ENCODE measurements at places on chromosomes 16 and 17. TPM values are rescaled to one million over a fixed set of nuclear protein-coding genes. Genes with fewer than 3 reads are reported as not detected.

TP53 gene
- 14.0 TPM for total RNA-seq

MMP2 gene
- 168 TPM for total RNA-seq

CPNE7 gene
- 0.41 TPM for total RNA-seq

HOXB1 gene
- not detected for total RNA-seq

CPHXL2 gene
- not detected for total RNA-seq

KATNIP gene
- total RNA-seq = 15.1 TPM

- no peak overlapping the region for H3K27ac ChIP-seq
- no peak overlapping the region for H3K4me3 ChIP-seq
- DNase-seq = no peak
- no peaks in the 10 kb centered on the region for H3K4me1 ChIP-seq
- no peaks in the 10 kb centered on the region for H3K36me3 ChIP-seq
- H3K27me3 ChIP-seq = no peaks in the 10 kb centered on the region
Observed at GRCh38 chr17:72146371-72146770, 25.6 kb downstream of the SOX9 start.

DNA sequence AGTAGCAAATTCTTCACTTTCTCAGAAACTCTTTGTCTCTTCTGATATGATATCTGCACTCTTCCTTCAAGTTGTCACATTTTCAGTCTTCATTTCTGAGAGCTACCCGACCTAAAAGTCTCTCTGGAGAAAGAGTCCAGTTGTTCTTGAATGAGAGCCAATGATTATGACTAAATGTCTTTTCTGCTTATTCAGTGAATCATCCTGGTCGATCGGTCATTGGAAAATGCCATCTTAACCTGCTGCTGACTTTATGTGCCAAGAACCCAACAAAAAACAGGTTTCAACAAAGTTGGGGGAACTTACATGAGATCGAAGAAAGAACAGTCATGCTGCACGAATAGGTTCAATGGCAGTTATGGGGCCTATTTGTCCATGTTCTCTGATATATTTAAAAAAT, 15.9 kb downstream of the SOX9 start:
- H3K27ac ChIP-seq = no peak overlapping the region
- no peak for DNase-seq
- H3K4me1 ChIP-seq = no peaks in the 10 kb centered on the region
- no peaks in the 10 kb centered on the region for H3K36me3 ChIP-seq
- H3K27me3 ChIP-seq = no peaks in the 10 kb centered on the region

DNA sequence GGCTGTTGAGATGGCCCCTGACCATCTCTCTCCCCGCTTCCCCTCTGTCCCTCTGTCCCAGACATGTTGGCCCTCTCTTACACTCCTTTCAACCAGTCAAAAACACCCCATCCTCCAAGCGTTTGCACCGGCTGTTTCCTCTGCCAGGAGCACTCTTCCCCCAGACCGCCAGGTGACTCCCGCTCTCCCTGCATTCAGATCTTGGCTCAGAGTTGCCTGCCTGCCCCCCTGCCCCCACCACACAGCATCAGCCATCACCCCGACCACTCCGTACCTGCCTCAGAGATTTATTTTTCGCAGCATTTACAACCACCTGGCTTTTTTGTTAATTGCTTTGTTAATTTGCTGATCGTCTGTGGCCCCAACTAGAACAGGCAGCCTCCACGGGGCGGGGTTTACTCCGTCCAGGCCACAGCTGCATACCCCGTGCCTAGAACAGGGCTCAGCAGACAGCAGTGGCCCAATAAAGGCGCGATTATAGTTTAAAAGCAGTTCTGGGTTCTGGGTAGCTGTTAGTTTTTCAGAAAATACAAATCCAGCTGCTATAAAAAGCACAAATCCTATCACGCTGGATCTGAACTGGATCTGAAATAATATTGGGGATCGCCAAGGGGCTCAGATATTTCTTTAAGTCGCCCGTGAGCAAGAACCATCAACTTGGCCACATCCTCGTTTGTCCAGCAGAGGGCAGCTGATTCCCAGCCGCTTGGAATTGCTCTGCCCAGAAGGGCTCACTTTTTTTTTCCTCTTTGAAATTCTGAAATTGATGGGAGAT, 173.6 kb downstream of the IRF8 start:
- no peaks in the 10 kb centered on the region for H3K36me3 ChIP-seq
- H3K27me3 ChIP-seq = no peaks in the 10 kb centered on the region
- H3K27ac ChIP-seq = no peak overlapping the region

- no peak overlapping the region for H3K4me3 ChIP-seq
- H3K27me3 ChIP-seq = no peaks in the 10 kb centered on the region
- peaks cover 56% of the 10 kb centered on the region for H3K36me3 ChIP-seq
- H3K4me1 ChIP-seq = no peaks in the 10 kb centered on the region
- H3K27ac ChIP-seq = no peak overlapping the region
Observed at GRCh38 chr16:8634991-8635736, 13.7 kb downstream of the METTL22 start.

DNA sequence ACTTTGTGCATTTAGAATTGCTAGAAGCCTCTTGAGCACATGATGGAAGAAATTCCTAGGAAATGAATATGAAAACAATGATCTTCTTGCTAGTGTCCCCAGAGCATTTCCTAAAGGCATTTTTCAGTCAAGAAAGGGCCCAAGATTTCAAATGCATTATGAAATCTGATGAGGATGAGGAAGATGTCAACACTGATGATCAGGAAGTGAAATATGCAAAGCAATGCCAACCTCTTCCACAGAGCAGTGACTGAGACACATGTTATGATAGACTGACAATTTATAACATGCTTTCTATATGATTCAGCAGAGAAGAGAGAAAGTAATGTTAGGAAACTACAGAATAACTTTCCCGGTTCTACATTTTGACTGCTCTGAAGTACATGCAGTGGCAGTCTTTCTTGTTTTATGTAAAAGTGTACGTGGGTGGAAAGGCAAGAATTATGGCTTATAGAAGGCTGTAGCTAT, 859.1 kb upstream of the GOT2 start:
- H3K27me3 ChIP-seq = no peaks in the 10 kb centered on the region
- DNase-seq = no peak
- no peak overlapping the region for H3K27ac ChIP-seq
- H3K4me1 ChIP-seq = peaks cover 4% of the 10 kb centered on the region

- no peaks in the 10 kb centered on the region for H3K27me3 ChIP-seq
- no peak overlapping the region for H3K27ac ChIP-seq
- H3K4me1 ChIP-seq = no peaks in the 10 kb centered on the region
Observed at GRCh38 chr16:26809461-26809860, 257.3 kb upstream of the C16orf82 start.

- no peak overlapping the region for H3K27ac ChIP-seq
- no peak for DNase-seq
- no peaks in the 10 kb centered on the region for H3K4me1 ChIP-seq
- no peak overlapping the region for H3K4me3 ChIP-seq
- no peaks in the 10 kb centered on the region for H3K27me3 ChIP-seq
Observed at GRCh38 chr17:69246726-69247375, 18.2 kb upstream of the ABCA10 start.

- H3K4me3 ChIP-seq = no peak overlapping the region
- H3K4me1 ChIP-seq = no peaks in the 10 kb centered on the region
- no peak overlapping the region for H3K27ac ChIP-seq
- DNase-seq = no peak
Observed at GRCh38 chr16:9169094-9169493, 77.7 kb downstream of the HAPSTR1 start.

GRCh38 chr16:64375391-64375980, 746.4 kb downstream of the CDH11 start:
- H3K36me3 ChIP-seq = no peaks in the 10 kb centered on the region
- H3K27me3 ChIP-seq = no peaks in the 10 kb centered on the region

GRCh38 chr17:63113167-63113566, 147.1 kb downstream of the TANC2 start:
- no peak for DNase-seq
- no peak overlapping the region for H3K4me3 ChIP-seq
- no peaks in the 10 kb centered on the region for H3K36me3 ChIP-seq
- no peak overlapping the region for H3K27ac ChIP-seq
- no peaks in the 10 kb centered on the region for H3K27me3 ChIP-seq

DNA sequence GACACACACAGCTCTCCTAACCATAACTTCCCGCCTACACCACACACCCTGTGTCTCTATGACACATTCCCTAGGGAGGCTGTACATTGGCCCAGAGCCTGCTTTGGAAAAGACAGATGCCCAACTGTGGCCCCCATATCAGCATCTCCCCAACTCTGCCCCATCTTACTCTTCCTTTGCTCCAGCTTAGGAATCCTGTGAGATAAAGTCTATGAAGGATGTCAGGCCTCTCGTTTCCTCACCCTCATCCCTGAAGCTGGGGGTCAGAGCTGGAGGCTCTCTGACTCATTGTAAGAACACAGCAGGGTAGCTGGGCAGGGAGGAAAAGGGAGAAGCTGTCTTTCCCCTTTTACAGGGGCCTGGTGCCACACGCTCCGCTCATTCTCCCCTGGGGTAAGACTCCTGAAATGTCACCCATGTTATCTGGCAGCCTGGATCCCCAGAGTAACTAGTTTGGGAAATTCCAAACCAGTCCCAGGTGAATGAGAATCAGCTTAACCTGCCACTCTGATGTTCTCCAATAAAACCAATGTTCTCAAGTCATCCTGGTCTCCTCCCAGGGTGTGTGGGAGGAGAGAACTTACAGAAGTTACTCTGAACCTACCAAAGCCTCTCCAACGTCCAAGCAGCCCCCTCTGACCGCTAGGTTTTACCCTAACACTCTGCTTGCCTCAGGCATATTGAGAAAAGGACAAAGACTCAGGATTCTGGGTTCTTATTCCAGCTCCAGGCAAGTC, 2.8 kb downstream of the RAPGEFL1 start:
- H3K27ac ChIP-seq = no peak overlapping the region
- peaks cover 20% of the 10 kb centered on the region for H3K4me1 ChIP-seq

GRCh38 chr16:56589141-56590039, at the start of gene MT3:
MT3 (plus strand) TSS chr16:56589528; CDS start chr16:56589591, 63 bp downstream.
- H3K36me3 ChIP-seq = no peaks in the 10 kb centered on the region
- peaks cover 10% of the 10 kb centered on the region for H3K4me1 ChIP-seq
- peaks cover 9% of the 10 kb centered on the region for H3K27me3 ChIP-seq
- H3K4me3 ChIP-seq = peak within 1 kb of the TSS; percentile 48

DNA sequence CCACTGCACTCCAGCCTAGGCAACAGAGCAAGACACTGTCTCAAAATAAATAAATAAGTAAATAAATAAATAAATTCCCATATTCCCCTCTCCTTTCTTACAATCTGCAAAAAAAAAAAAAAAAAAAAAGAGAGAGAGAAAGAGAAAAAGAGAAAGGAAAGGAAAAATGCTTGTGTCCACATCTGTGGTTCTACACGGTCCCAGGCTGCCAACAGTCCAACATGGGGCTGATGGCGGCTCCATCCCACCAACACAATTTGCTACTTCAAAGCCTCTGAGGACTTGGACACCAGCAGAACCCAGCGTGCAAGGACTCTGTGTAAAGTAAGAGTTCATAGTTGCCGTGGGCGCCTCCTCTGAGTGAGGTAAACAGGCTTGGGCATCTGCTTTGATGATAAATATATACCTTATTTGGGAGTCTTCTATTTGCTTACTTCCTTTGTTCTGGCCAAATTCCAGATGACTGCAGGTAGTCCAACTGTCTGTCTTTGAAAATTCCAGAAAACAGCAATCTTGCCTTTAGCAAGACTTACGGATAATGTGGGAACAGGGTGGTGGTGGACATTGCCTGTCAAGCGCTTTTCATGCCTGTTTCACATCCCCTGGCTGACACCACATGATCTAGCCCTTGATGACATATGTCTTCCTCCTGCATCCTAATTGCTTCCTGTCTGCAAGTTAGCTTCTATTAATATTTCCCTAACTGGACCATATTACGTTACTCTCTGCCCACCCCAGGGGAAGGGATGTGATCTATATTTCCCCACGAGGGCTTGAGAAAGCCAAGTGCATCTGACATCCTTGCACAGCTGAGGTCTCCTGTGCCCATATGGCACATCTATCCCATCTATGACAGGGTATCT, 10.1 kb downstream of the LITAF start:
- H3K27me3 ChIP-seq = no peaks in the 10 kb centered on the region
- H3K4me3 ChIP-seq = no peak overlapping the region
- no peaks in the 10 kb centered on the region for H3K36me3 ChIP-seq
- DNase-seq = no peak
- H3K4me1 ChIP-seq = no peaks in the 10 kb centered on the region
- no peak overlapping the region for H3K27ac ChIP-seq

DNA sequence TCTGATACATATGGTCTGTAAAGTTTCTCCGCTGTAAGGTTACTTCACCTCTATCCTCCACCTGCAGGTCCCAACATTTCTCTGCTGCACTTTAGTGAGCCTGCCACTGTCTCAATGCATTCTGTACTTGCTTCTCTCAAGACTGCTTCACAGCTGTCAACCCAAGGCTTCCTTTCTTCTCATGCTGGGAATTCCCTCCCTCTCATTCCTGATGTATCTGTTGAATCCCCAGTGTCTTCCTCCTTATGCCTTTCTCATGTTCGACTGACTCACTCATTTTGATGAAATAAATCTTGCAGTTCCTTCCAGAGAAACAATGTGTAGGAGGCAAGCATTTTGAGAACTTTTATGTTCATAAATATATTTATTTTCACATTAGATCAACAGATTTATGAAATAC, 288.3 kb downstream of the CNTNAP4 start:
- H3K27me3 ChIP-seq = no peaks in the 10 kb centered on the region
- H3K4me1 ChIP-seq = no peaks in the 10 kb centered on the region
- no peak for DNase-seq
- H3K4me3 ChIP-seq = no peak overlapping the region

GRCh38 chr16:89918453-89919347, at the start of gene MC1R:
MC1R (plus strand) TSS chr16:89918862; CDS start chr16:89919259, 397 bp downstream.
- peak within 1 kb of the TSS; percentile 43 for H3K27ac ChIP-seq

DNA sequence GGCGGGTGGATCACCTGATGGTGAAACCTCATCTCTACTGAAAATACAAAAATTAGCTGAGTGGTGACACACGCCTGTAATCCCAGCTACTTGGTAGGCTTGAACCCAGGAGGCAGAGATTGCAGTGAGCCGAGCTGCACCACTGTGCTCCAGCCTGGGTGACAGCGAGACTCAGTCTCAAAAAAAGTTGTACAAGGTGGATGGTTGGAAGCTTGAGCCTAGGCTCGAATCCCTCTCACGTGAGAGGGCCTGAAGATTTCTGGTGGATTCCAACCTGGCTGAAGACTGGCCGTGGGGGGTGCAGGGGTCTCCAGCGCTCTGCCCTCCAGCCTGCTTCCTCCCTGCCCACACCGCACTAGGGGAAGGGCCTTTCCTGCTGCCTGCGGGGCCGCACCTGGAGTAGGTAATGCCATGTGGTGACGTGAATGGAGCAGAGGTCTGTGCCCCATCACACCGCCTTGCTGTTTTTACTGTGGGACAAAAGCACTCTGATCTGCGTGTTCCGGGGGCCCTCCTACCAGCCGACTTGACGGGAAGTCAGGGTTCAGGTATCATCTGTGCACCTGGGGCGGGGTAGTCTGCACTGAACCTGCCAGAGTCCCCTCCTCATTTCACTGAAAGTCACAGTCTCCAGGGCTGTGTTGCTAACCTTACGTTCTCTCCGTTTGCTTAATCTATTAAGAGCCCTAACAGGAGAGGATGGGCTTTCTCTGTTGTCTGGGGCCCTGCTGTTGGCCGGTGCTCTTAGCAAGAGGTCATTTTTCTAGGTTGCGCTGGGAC, 4.2 kb downstream of the RPL13 start:
- no peak overlapping the region for H3K27ac ChIP-seq
- no peak for DNase-seq
- peaks cover 48% of the 10 kb centered on the region for H3K4me1 ChIP-seq
- H3K27me3 ChIP-seq = no peaks in the 10 kb centered on the region

GRCh38 chr17:37818689-37819088, 73.8 kb upstream of the HNF1B start:
- H3K4me3 ChIP-seq = no peak overlapping the region
- H3K27me3 ChIP-seq = no peaks in the 10 kb centered on the region
- no peaks in the 10 kb centered on the region for H3K4me1 ChIP-seq

All from sigmoid colon (tissue), 7 donors.